ENCODE measurements at places on chromosomes 4 and X.

DNA sequence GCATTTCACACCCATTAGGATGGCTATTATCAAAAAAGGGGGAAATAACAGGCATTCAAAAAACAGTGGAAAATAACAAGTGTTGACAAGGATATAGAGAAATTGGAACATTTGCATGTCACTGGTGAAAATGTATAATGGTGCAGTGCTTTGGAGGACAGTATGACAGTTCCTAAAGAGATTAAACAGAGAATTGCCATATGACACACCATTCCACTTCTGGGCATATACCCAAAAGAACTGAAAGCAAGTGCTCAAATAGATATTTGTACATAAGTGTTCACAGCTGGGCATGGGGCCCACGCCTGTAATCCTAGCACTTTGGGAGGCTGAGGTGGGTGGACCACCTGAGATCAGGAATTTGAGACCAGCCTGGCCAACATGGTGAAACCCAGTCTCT is 348.1 kb downstream of the NR3C2 start:
- no peak for DNase-seq

DNA sequence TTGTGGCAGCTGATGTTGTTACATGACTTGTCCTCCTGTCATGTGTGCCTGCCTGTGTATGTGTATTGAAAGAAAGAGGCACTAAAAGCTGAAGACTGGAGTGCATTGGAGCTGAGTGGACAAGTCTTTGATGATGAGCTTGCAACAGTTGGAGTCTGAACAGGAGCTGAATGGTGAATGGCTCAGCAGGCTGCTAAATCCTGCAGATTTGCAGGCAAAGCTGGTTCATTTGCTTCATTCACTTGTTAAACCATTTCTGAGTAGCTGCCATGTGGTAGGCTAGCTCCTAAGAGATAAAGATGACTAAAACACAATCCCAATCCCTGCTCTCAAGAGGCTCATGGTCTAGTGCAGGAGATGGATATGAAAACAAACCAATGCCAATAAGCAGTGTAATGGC is 217.3 kb downstream of the CHRDL1 start:
- no peak for DNase-seq

- no peak for DNase-seq
Measured at GRCh38 chr4:128688846-128689437, 120.6 kb upstream of the JADE1 start.

GRCh38 chrX:25156323-25156722 is 140.6 kb upstream of the ARX start:
- no peak for DNase-seq

- no peak for DNase-seq
Measured at GRCh38 chr4:125938541-125938940, 623.8 kb downstream of the FAT4 start.

- DNase-seq = no peak
Measured at GRCh38 chrX:118745570-118745969, 18.2 kb downstream of the IL13RA1 start.

GRCh38 chr4:13546941-13547484 is 2.7 kb upstream of the NKX3-2 start:
- no peak for DNase-seq

DNA sequence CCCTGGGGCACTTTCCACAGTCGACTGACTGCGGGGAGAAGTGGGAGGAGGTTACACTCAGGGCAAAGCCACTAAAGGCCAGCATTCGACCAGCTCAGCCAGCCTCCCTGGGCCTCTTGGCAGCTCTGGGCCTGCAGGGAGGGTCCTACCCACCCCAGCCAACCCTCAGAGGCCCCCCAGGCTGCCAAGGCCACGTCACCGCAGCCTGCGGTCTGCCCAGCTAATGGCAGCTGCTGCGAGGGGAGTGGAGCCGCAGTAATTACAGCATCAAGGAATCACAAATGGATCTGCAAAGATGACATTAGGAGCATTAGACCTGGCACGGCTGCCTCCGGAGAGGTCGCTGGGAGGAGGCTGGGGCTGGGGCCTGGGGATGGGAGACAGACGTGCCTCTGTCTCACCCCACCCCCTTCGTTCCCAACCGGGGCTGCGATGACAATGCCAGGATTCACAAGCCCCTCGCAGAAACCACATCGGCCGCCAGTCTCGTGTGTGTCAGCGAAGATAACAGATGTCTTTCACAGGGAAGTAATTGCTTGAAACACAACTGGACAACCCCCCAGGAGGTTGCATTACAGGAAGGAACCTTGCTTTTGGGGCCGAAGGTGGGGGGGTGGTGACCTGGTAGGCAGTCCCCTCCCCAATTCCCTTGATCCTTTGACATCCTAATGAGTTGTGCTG is 367.6 kb downstream of the BCOR start:
- no peak for DNase-seq

DNA sequence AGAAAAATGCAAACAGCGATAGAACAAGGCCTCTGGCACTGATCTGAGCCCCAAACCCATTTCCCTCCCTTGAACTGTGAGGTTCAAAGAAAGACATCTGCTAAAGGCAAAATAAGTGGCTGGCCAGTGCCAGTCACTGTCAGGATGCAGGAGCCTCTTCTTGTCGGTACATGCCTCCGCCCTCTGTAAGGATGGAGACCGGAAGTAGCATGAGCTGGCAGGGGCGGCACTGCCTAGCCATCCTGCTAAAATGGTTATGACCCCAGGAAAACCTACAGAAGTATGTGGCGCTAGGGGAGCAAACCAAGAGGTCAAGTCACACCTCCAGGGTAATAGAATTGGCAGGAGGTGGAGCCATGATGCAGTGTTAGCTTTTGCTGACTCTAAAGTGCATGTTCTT is 180.3 kb downstream of the DCLK2 start:
- DNase-seq = no peak

DNA sequence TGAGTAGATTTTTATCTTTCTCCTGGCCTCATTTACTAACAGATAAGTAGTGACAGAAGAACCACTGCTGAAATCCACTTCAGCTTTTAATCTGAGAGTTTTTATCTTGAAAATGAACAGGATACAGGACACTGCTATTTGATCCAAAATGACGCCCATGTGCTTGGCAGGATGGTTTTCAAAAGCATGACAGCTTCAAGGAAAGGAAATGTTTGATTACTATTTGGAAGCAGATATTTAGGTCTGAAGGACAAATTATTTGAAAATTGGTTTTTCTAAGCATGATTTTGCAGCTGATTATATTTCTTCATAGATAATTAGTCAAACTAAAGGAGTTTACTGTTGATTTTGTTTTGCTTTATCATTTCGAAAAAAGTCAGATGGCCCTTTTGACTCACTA is 11.1 kb downstream of the PACRGL start:
- no peak for DNase-seq

GRCh38 chr4:118284169-118284568 is 68.6 kb downstream of the PRSS12 start:
- no peak for DNase-seq

DNA sequence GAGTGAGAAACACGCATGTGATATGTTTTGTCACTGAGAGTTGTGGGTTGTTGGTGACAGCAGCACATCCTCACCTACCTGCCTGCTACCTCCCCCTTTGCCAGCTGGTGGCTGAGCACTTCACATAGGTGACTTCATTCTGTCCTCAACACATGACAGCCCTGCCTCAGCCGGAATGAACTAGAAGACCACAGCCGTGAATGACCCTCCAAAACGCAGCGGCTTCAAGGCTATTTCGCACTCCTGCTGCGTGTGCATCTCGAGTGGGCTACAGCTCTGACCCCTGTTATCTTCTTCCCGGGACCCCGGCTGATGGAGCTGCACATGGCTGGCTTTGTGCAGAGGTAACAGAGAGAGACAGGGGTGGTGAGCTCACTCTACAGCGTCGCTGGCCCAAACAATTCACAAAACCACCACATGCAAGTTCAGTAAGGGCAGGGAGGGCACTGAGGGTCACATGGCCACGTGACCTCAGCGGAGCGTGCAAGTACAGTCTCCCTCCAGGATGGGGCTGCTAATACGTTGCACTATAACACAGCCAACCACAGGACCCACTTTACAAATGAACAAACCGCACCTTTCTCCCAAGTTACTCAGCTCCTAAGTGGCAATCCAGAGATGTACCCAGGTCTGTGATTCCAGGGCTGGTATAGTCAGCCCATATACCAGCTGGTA is 6.3 kb upstream of the PPP2R2C start:
- DNase-seq = no peak

DNA sequence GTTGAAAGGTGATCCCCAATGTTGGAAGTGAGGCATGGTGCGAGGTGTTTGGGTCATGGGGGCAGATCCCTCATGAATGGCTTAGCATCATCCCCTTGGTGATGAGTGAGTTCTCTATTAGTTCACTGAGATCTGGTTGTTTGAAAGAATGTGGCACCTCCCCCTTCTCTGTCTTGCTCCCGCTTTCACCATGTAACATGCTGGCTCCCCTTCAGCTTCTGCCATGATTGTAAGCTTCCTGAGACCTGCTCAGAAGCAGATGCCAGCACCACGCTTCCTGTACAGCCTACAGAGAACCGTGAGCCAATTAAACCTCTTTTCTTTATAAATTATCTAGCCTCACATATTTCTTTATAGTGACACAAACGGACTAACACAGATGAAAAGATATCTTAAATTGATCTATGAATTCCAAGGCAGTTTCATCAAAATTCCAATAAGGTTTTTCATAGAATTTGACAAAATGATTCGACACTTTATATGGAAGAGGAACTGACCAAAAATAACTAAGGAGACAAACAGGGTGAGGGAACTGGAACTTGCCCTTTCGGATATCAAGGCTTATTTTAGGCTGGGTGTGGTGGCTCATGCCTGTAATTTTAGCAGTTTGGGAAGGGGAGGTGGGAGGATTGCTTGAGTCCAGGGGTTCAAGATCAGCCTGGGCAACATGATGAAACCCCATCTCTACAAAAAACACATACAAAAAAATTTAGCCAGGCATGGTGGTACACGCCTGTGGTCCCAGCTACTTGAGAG is 56.9 kb upstream of the OGT start:
- no peak for DNase-seq

GRCh38 chr4:106366026-106366425 is 2.6 kb downstream of the GIMD1 start:
- no peak for DNase-seq

GRCh38 chr4:95411371-95412088 is 137.2 kb downstream of the UNC5C start:
- DNase-seq = no peak

- no peak for DNase-seq
Measured at GRCh38 chrX:73683236-73683859, 120.4 kb downstream of the CHIC1 start.

DNA sequence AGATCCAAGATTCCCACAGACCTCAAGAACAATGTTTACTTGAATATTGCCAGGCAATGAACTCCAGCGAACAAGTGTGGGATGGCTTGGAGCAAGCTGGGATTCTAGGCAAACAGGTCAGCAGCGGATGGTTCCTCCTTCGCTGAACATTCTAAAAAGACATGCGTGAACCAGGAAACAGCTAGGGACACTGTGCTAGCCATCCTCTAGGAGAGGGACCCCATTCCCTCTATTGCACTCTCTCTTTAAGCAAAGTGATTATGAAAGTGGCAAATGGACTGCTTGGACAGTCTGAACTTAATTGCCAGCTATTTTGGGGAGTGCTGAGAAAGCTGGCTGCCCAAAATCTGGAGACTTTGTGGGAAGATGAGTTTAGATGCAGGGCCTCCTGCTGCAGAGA is 29.9 kb upstream of the TEC start:
- DNase-seq = no peak

GRCh38 chr4:183291070-183291469 is 29.0 kb downstream of the CLDN22 start:
- DNase-seq = no peak

DNA sequence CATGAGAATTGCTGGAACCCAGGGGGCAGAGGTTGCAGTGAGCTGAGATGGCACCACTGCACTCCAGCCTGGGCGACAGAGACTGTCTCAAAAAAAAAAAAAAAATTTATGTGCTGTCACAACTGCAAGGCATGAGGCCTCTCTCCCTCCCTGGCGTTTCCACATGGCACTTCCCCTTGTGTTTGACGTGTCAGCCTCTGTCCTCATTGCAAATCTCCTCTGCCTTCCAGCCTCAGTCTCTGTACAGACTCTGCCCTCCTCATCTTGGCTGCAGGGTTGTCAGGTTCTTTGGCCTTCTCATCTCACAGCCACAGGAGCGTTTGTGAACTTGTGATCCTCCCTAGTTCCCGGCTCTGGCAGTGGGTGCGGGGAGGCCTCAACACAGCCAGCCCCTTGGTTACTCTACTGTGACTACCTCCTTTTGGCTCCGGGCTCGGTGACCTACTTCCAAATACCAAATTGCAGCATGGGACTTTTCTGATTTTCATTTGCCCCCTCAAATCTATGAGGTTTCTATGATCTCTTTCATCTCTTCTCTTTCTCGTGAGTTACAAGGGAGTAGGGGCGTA is 250.0 kb downstream of the CBR4 start:
- DNase-seq = no peak

GRCh38 chrX:125203737-125204578 is 115.7 kb upstream of the TEX13C start:
- no peak for DNase-seq

GRCh38 chrX:138709886-138710791 is 1.4 kb downstream of the FGF13 start:
- no peak for DNase-seq

- no peak for DNase-seq
Measured at GRCh38 chr4:6230502-6230785, 30.1 kb upstream of the JAKMIP1 start.

GRCh38 chrX:124555036-124555595 is 208.8 kb downstream of the SH2D1A start:
- DNase-seq = no peak

GRCh38 chr4:141473952-141474351 is 162.4 kb upstream of the IL15 start:
- no peak for DNase-seq

- DNase-seq = peak; percentile 16
Measured at GRCh38 chr4:110165382-110166286, 32.8 kb downstream of the ELOVL6 start.

- DNase-seq = no peak
Measured at GRCh38 chr4:3418029-3418762, 23.6 kb upstream of the HGFAC start.

- no peak for DNase-seq
Measured at GRCh38 chr4:80243274-80244018, 23.0 kb upstream of the FGF5 start.

Measured in stimulated activated effector memory CD8-positive, alpha-beta T cell treated with anti-CD3 and anti-CD28 coated beads, Interleukin-12 subunit alpha, Interleukin-12 subunit beta, amount 100 ng/mL, for 72 hours (primary cell).